ENCODE measurements at places on chromosomes 7 and 10.

GRCh38 chr7:30764030-30764975, 6.9 kb upstream of the MINDY4 start:
- DNase-seq: no peak

DNA sequence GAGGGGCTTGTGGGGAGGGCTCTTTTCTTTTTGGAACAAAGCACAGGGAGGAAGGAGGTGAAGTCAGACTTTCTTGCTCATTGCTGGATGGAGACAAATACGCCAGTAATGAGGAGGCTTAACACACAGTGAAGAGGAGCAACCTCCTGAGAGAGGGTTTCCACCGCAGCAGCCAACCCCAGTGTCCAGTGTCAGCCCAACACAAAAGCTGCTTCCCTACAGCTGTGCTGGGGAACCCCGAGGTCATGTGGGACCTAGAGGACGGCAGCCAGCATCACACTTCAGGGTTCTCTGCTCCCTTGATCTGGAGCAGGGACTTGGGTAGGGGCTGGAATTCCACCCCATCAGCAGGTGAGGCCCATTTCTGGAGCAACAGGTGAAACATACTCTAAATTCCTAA, 7.7 kb downstream of the BLNK start:
- no peak for DNase-seq

- DNase-seq: no peak
Measured at GRCh38 chr10:62062752-62063512, 161.4 kb downstream of the ARID5B start.

GRCh38 chr10:59880971-59881510, 25.3 kb downstream of the CCDC6 start:
- DNase-seq: no peak

DNA sequence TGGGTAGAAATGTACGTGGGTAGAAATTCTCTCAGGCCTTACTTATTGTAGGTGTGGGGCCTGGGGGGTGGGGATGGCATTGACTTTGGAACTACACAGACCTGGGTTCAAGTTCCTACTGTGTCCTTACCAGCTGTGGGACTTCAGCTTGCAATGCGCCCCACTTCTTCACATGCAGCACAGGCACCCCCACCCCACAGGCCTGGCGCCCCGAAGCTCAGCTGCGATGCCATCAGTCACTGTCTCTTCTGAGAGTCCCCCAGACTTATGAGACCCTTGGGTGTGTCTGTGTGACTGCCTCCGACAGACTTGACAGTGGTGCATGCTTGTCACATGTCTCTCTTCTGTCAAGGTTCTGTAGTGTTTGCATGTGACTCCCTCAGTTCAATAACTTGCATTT, 3.1 kb upstream of the AP5Z1 start:
- DNase-seq: no peak

- peak; percentile 29 for DNase-seq
Measured at GRCh38 chr7:66207540-66207939, 2.4 kb downstream of the TPST1 start.

DNA sequence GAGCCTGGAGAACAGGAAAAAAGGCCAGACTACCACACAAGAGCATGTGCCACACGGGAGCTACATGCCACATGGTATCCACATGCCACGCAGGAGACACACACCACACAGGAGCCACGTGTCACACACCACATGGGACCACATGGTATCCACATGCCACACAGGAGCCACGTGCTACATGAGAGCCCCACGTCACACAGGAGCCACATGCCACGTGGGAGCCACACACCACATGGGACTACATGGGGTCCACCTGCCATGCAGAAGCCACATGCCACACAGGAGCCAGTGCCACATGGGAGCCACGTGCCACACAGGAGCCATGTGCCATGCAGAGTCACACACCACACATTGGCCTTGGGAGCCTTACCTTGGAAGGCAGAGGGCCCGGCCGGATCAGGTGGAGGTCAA, 244.4 kb upstream of the PPP2R2D start:
- no peak for DNase-seq

- DNase-seq: no peak
Measured at GRCh38 chr10:44385026-44385695, at the start of gene CXCL12. CXCL12 (minus strand) TSS chr10:44385097; CDS start chr10:44385005, 92 bp downstream.

DNA sequence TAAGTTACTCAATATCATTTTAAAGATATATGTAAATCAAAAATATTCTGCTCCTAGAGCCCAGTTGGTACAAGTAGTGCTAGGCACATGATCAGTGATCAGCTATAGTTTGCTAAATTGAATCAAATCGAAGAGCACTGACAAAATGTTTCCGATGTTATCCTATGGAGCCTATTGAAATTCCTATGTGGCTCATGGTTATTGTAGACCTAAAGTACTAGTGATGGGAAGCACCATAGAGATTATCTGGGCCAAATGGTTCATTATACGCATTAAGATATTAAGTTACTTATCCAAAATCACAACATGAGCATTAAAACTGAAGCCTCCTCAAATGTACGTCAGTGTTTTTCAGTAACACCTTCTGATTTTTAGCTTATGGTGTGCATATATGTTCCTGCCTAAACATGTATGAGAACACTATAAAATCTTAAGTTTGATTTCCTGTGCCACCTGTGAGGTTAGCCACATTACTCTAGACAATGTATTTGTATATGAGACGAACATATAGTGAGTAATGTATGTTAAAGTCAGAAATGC, 103.2 kb downstream of the IQUB start:
- no peak for DNase-seq

GRCh38 chr7:64753032-64753431, 41.2 kb upstream of the ZNF138 start:
- no peak for DNase-seq

DNA sequence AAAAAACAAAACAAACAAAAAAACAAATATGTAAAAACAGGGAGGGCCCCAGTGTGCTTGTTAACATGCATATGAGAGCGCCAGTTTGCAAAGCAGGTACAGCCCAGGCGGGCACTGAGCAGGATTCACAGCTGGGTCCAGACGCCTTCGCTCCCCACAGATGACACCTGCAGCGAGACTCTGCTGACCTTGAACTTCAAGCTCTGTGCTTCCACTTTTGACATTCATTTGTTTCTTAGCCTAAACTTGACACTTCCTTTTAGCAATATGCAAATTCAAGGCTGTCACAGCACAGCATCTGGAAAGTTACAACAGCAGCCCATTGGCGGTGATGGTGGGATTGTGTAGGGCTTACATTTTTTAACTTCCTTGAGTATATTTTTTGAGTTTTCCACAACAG, 88.8 kb upstream of the TNS3 start:
- peak; percentile 15 for DNase-seq

DNA sequence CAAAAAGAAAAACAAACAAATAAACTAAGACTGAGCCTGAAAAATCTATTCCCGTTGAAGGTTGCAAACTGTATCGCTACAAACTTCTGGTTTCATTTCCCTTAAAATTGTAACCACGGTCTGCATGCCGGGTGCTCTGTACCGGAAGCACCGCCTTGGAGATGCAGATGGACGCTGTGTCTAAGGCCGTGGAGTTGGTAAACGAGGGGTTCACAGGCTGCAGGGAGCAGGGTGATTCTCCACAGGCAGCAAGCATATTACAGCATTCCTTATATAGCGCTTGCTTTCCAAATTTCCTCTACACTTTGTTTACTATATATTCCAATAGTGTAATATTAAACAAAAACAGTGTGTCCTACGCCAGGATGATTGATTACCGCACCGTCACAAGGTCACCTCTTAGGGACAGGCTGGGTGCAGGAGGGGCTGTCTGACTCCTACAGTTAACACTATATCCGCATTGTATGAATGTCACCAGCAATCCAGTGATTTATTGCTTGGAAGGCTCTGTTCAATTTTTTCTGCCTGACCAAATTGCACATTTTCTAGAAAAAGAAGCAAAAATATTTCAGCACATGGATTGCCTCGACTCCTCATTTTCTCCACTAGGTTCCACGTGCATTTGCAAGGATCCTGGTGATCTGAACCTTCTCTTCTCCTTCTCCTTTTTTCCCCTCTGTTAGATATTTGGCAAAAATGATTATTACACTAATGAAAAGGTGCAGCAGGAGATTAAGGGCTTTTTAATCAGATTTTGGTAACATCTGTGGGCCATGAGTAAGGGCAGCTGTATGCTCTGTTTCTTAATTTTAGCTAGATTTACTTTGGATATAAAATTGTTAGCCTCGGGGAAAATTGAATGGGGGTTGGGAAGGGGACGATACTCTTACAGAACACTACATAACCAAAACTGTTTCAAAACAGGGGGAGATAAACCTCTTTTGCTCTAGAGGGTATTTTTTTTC, 325.8 kb upstream of the MGMT start:
- DNase-seq: no peak

GRCh38 chr7:158495786-158496185, 91.8 kb downstream of the PTPRN2 start:
- DNase-seq: peak; percentile 34

DNA sequence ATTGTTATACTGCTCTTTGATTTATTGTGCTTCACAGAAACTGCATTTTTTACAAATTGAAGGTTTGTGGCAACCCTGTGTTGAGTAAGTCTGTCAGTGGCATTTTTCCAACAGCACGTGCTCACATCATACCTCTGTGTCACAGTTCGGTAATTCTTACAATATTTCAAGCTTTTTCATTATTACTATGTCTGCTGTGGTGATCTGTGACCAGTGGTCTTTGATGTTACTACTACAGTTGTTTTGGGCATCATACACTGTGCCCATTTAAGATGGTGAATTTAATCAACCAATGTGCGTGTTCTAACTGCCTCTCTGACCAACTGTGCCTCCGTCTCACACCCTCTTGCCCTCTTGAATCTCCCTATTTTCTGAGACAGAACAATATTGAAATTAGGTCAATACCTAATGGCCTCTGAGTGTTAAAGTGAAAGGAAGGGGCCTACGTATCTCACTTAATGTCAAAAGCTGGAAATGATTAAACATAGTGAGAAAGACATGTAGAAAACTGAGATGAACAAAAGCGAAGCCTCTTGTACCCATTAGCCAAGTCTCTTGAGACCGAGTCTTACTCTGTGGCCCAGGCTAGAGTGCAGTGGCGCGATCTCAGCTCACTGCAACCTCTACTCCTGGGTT, 20.2 kb upstream of the ASL start:
- DNase-seq: no peak

DNA sequence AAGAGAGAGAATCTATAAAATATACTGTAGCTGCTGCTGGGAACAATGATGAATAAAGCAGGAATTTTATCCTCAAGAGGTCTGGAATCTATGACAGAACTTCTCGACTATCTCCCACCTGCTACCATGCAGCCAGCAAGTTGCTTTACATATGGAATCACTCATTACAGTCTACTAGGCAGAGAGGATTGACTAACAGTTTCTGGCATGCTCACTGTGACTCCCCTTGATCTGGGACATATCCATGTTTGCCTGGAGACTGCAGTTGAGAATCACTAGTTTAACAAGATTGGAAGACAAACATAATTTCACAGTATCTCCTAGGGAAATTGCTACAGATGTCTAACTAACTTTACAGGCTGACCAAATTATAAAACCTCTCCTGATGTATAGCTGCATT, 13.3 kb downstream of the GPR37 start:
- DNase-seq: no peak

GRCh38 chr10:60908896-60909295, 35.1 kb downstream of the RHOBTB1 start:
- DNase-seq: no peak

- DNase-seq: no peak
Measured at GRCh38 chr7:44466300-44467216, 23.9 kb downstream of the NUDCD3 start.

DNA sequence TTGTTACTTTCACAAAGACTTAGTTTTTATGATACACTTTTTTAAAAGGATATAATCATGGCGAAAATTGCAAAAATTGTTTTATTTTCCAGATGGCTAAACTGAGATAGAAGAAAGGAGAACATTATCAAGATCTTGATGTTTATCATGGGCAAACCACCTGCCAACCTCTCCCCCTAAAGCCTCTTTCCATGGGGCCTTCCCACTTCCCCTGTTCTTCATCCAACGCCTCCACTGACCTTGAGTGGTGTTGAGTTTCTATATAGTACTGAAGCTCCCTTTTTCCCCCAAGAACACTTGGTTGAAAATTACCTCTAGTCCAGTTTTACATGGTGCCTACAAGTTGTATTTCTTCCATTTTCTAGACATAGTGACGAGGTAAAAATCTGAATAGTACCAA, 5.0 kb downstream of the CREB3L2 start:
- no peak for DNase-seq

- DNase-seq: no peak
Measured at GRCh38 chr7:90972906-90973550, 291.2 kb upstream of the FZD1 start.

GRCh38 chr7:95157381-95157780, 167.0 kb downstream of the PON1 start:
- no peak for DNase-seq

DNA sequence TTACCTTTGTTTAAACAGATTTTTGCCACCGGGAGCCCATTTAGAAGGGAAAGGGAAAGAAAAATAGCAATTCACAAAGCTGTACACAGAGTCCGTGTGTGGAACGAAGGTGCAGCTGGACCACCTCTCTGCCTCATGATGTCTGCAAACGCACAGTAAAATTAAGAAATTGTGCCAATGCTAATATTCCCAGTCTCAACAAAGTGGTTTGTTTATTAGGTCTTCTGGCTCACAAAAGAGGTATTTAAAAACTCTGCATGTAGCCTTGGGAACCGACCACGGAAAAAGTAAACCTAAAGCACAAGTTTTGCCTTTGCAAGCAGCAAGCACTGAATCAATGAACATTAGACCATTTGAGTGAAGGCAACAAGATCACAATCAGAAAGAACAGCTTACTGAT, 57.7 kb downstream of the CREB3L2 start:
- no peak for DNase-seq

DNA sequence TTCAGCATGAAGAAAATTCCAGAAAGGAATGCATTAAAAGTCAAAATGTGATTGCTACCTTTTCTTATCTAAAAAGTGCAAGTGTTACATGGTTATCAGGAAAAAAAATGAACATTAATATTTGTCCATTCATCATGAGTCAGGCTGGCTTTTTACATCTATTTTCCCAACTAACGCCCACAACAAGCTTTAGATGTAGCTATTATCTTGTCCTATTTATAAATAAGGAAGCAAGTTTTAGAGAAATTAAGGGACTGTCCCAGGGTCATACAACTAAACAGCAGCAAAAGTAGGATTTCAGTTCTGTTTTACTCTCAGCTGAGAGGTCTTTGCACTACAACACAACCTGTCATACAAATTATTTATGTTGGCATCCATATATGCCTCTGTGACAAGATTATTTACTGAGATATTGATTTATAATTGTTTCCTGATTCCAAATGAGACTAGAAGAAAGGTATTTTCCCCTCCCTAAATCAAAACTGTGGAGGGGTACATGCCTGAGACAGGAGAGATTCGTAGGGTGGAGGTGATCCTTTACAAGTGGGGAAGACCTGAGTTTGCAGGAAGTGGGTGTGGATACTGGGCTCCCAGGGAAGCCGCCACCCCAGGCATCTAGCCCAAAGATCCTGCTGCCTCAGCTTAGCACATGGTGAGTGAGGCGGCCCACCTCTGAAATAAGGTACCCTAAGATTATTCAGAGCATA, 57.2 kb upstream of the ARID5B start:
- DNase-seq: no peak

DNA sequence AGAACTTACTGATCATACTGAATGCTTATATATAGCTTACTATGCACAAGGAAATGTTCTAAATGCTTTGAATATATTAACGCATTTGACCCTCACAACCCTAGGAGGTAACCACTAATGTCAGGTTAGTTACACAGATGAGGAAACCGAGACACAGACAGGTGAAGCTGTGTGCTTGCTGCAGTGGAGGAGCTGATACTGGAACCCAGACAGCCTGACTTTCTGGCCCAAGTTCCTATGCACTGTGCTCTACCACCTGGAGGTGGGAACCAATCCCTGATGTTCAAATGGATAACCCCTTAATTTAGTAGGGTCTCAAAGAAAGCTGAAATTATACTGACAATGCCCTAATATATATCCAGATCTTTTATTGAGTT, 119.6 kb downstream of the SORBS1 start:
- no peak for DNase-seq

Measured in KBM-7 (cell line).